ENCODE measurements at places on chromosomes 5 and 9.
A peak's percentile ranks its signal among the peaks of the same experiment; 100 is the strongest.

DNA sequence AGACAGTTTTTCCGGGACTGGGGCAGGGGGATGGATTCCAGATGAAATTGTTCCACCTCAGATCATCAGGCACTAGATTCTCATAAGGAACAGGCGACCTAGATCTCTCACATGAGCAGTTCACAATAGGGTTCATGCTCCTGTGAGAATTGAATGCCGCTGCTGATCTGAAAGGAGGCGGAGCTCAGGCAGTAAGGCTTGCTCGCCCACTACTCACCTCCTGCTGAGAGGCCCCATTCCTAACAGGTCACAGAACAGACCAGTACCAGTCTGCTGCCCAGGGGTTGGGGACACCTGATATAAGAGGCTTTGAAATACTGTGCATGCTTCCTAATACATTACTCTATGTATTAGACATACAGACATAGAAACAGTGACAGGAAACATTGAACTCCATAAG is 41.1 kb downstream of the PTPRD start:
- DNase-seq: no peak

DNA sequence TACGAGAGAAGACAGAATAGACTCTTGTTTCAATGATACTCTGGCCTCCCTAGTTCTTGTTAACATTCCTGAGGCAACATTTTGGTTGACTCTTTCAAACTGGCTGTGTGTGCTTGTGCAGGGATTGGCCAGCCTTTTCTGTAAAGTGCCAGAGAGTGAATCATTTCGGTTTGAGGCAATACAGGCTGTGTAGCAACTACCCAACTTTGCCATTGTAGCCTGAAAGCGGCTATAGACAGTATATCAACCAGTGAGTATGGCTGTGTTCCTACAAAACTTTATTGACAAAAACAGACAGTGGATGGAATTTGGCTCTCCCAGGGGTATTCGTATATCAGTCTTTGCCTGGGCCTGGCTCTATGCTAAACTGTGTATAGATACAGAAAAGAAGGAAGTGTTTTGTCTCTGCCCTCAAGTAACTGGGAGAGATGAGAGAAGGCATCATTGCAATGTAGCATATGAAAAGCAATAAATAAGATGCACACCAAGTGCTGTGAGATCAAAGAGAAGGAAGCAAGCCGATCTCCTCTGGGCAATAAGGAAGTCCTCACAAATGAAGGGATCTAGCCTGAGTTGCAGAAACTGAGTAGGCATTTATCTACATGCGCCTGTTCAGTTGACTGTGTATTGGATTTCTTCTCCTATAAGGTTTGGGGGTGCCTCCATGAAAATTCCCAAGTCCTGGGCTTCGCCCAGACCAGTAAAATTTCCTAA is 568.0 kb upstream of the KLF4 start:
- no peak for DNase-seq

- DNase-seq: no peak
Observed at GRCh38 chr5:150612405-150612804, 28.1 kb upstream of the SYNPO start.

- DNase-seq: no peak
Observed at GRCh38 chr5:126443374-126443851, 20.2 kb downstream of the GRAMD2B start.

DNA sequence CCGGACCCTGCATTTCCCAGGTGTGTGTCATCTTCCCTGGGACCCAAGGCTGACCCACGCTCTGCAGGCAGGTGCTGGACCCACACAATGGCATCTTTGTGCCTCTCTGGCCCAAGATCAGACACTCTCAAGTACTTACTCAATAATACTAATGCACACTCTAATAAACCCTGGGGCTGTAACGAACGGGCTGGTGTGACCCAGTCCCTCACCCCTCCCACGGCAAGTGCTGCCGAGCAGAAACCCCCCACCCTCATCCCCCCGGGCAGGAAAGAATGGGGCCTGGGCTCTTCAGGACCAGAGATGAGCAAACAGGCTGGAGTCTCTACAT is 1.1 kb upstream of the OBP2B start:
- no peak for DNase-seq

- no peak for DNase-seq
Observed at GRCh38 chr5:145554399-145554798, 280.7 kb downstream of the PRELID2 start.

DNA sequence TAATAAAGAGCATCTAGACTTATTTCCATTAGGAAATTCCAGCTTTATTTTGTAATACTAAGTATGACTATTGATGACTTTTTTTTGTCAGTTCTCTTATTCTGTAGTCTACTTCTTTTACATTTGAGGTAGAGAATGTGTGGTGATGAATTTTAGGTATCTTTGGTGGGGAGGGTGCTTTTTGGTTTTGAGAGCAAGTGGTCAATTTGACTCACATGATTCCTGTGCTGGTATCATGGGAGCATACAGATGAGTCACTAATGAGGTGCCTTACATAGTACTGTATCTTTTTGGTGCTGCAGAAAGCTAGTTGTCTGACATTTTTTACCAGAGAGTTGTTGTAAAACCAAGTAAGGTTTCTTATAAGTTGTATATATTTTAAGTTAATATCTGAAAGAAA is 35.3 kb downstream of the ERBIN start:
- DNase-seq: no peak

- DNase-seq: peak; percentile 62
Observed at GRCh38 chr9:106059886-106060285, 365.5 kb downstream of the TMEM38B start.

DNA sequence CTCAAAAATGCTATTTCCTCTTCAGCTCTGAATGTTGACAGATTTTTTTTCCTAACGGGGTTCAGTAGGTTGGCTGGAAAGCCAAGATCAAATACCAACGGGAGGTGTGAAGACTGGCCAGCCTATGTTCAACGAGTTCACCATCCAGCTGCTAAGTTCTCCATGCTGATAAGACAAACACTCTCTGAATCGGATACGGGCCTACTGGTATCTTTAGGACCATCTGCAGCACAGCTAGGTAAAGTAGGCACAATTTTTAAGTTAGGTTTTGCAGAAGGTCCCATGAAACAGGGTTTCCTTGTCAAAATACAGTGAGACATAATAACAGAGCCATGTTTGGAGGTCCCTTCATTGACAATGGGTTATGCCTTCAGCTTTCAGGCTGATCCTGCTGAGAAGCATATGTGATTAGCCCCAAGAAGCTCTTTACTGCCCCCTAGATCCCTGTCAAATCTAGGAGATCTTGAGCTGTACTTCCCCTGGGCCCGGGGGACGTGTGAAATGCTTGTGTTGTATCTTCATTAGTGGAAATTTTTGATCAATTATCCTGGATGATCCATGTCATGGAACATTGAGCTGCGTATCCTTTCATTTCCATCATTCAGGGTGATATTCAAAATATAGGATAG is 60.6 kb downstream of the PGM5 start:
- DNase-seq: no peak

- DNase-seq: peak; percentile 7
Observed at GRCh38 chr5:151005950-151006576, 14.3 kb upstream of the GPX3 start.

DNA sequence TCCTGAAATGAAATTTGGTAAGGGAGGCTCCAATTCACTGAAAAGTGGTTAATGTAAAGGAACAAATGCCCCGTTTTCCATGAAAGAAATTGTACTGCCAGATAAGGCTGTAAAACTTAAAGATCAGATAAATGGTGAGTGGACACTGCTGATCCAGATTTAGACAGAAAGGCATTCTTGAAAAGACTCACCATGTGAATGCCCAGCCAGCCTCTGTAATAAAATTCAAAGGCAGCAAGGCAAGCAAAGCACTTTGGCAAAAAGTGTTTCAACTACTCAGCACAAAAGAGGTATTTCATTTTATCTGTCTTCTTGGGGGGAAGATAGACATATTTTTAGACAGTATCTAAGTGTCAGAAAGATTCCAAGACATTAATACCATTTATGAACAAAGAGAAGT is 133.6 kb downstream of the MLLT3 start:
- no peak for DNase-seq

DNA sequence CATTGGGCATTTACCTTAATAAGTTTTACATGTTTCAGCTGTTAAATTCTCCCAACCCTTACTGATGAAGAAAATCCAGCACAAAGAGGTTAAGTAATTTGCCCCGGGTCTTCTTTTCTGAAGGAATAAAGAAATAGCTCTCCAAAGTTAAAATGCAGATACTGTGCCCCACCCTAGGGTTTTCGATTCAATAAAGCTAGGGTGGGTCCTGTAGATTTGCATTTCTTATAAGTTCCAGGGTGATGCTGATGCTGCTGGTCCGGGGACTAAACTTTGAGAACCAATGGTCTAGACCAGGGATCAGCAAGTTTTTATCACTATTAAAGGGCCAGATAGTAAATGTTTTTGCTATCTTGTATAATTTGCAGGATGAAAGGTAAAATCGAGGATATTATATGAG is 156.7 kb downstream of the ADAMTS12 start:
- DNase-seq: no peak

DNA sequence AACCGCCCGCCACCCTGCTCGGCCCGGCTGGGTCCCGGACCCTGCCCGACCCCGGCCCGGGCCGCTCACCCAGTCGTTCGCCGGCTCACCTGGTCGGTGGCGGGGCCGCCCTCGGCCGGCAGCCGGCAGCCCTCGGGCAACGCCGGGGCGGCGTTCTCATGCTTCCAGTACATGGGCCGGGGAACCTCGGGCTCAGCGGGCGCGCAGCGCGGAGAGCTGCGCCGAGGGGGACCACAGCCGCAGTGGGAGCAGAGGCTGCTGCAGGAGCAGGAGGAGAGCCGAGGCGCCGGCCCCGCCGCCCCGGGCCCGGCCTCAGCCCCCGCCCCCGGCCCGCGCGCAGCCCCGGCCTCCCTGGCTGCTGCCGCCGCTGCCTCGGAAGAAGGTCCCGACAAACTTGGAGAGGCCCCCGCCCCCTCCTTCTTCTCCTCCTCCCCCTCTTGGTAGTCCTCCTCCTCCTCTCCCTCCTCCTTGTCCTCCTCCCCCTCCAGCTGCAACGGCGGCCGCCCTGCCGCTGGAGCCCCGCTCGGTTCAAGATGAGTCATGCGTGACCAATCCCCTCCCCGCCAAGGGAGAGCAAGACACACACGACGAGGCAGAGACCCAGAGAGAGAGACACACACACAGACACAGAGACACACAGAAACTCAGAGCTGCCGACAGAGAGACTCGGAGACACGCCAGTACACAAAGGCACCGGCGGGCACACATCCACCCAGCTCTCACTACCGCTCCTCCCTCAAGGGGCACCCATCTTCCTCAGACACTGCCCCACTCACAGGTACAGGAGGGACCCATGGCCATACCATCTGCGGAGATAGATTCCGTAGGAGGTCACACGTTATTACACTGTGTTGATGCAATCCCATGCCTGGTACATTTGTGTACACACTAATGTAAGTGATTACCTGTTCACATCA is at the start of gene LHX6:
TSS of gene LHX6 (minus strand) at position 390 of the 917 bp plus-strand sequence. CDS start at position 173, 217 bp downstream.
- DNase-seq: no peak

GRCh38 chr5:151596828-151597539 is 5.9 kb upstream of the FAT2 start:
- no peak for DNase-seq

- DNase-seq: peak; percentile 79
Observed at GRCh38 chr5:142981886-142982820, 212.0 kb downstream of the ARHGAP26 start.

GRCh38 chr5:120604884-120605283 is 140.8 kb downstream of the PRR16 start:
- no peak for DNase-seq

GRCh38 chr9:90322296-90322695 is 320.3 kb downstream of the DIRAS2 start:
- DNase-seq: no peak

- no peak for DNase-seq
Observed at GRCh38 chr9:137078701-137079400, 1.5 kb downstream of the UAP1L1 start.

DNA sequence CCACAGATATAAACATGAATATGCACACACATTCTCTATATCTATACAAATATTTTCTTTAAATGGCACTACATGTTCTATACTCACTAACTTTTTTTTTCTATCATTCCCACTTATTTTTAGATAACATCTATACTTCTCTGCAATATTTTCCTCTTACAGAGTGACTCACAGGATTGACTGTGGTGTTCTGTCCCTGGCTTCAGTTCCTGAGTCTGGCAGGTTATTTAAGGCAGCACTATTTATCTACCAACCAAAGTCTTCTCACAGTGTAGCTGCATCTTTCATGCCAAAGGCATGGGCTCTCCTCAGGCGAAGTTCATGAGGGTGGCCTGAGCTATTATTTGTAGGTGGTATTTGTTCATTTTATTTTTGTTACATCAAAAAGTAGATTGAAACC is 409.0 kb downstream of the PRR16 start:
- no peak for DNase-seq

DNA sequence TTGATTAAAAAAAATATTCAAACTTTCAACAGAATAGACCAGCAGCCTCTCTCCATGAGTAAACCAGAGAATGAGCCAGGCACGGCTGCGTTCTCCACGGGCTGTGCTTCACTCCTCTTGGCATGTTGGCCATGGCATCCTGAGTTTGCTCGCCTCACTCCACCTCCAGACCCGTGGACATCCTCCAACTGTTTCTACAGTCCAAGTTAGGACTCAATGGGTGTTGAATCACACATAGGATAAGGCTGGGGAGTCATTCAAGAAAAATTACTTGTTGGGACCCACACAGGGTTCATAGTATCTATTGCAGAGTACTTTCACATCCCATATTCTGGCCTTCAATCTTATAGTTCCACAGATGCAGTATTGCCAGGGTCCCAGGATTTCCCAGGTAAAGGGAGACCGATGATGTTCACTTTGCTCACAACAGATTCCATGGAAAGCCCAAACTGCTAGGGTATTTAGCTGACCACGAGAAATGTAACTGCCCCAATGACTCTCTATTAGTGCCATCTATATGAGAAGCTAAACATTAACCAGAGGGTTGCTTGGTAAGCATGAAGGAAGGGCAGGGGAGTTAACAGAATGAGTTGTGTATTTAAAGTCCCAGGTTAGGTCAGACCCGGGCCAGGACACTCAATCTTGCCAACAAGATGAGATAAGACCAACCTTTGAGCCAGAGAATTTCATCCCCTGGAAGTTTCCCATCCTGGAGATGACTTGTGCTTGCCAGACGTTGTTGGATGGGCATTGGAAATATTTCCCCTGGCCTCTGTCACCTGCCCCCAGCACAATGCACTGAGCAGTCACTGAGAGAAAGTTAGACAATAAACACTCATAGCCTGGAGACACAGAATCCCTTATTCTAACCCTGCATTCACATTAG is 19.7 kb upstream of the GDA start:
- no peak for DNase-seq

GRCh38 chr5:13217636-13218035 is 726.9 kb downstream of the DNAH5 start:
- no peak for DNase-seq

DNA sequence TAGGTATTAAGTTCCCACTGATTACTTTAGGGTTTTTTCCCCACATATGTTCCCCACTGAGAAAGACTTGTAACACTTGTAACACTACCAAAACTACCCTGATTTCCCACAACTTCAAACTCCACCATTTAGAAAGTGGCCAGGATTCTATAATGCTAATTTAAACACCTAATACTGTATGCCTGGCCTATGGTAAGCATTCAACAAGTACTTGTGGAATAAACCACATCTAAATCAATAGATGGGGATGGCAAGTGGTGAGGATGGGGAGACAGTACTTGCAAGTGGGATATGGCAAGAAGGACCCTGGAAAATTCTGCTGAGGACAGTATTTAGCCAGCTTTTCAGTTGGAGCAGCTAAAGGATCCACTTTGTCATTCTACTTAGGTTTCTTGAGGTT is 210.7 kb downstream of the EBF1 start:
- DNase-seq: no peak
